Testis (tissue), 5 donors: ENCODE measurements at places on chromosomes 16 and 17. TPM values are rescaled to one million over a fixed set of nuclear protein-coding genes. Genes with fewer than 3 reads are reported as not detected.

The TP53TG3 gene
- polyA plus RNA-seq: 13.5 TPM

The REXO5 gene
- 991 TPM for polyA plus RNA-seq

DNA sequence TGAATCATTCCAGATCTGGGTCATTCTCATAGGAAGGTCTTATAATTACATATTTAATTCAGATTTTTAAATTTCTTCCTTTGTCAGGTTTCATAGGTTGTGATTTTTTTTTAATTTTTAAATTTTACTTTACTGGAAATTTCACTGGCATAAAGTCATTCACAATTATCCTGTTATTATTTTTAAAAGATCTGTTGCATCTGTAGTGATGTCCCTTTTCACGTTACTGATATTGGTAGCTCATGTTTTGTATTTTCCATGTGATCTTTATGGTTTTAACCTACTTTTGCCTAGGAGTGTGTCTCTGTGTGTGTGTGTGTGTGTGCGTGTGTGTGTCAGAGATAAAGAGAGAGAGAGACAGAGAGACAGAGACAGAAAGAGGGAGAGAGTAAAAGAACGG is 216.6 kb upstream of the KCNJ16 start:
- no peak overlapping the region for H3K4me3 ChIP-seq
- H3K4me1 ChIP-seq: no peaks in the 10 kb centered on the region
- DNase-seq: no peak
- no peaks in the 10 kb centered on the region for H3K27me3 ChIP-seq
- H3K36me3 ChIP-seq: no peaks in the 10 kb centered on the region
- H3K27ac ChIP-seq: no peak overlapping the region

DNA sequence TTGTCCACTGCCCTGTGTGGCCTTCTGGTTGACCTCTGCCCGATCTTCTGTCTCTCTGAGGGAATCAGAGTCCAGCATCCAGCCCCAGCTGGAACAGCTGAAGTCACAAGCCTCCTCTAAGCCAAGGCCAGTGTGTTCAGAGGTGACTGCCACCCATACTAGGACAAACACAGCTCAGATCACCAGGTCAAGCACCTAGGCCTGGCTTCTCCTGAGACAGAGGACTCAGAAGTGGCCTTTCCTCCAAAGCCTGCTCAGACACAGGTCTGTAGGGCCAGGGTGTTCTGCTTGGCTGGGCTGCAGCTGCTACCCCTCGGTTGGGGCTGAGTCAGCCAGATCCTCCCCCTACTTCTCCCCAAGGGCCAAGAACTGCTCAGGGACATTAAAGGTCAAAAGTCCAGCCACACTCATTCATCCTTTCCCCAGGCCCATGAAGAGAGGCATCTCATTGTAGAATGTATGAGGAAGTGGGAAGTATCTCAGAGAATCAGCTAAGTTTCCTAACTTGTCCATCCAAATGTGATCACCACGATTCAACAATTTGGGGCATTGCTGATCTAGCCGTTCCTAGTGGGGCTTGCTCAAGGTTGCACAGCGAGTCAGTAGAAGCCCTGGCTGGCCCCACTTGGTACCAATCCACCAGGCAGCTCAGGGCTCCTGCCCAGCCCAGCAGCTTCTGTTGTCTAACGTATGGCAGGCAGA is 7.6 kb downstream of the SLC46A1 start:
- H3K36me3 ChIP-seq: no peaks in the 10 kb centered on the region
- no peaks in the 10 kb centered on the region for H3K27me3 ChIP-seq
- no peak overlapping the region for H3K27ac ChIP-seq

GRCh38 chr17:39988206-39988810 is 7.7 kb downstream of the PSMD3 start:
- no peaks in the 10 kb centered on the region for H3K27me3 ChIP-seq
- peaks cover 5% of the 10 kb centered on the region for H3K36me3 ChIP-seq
- H3K4me1 ChIP-seq: no peaks in the 10 kb centered on the region
- DNase-seq: no peak
- no peak overlapping the region for H3K4me3 ChIP-seq

GRCh38 chr16:31706925-31707324 is 166.7 kb upstream of the ZNF267 start:
- H3K27me3 ChIP-seq: no peaks in the 10 kb centered on the region
- no peaks in the 10 kb centered on the region for H3K36me3 ChIP-seq
- no peak overlapping the region for H3K27ac ChIP-seq
- H3K4me1 ChIP-seq: no peaks in the 10 kb centered on the region
- DNase-seq: no peak
- no peak overlapping the region for H3K4me3 ChIP-seq

GRCh38 chr17:81735264-81736102 is 23.4 kb downstream of the SLC25A10 start:
- H3K36me3 ChIP-seq: no peaks in the 10 kb centered on the region
- H3K4me3 ChIP-seq: no peak overlapping the region
- DNase-seq: no peak
- no peak overlapping the region for H3K27ac ChIP-seq
- no peaks in the 10 kb centered on the region for H3K4me1 ChIP-seq

DNA sequence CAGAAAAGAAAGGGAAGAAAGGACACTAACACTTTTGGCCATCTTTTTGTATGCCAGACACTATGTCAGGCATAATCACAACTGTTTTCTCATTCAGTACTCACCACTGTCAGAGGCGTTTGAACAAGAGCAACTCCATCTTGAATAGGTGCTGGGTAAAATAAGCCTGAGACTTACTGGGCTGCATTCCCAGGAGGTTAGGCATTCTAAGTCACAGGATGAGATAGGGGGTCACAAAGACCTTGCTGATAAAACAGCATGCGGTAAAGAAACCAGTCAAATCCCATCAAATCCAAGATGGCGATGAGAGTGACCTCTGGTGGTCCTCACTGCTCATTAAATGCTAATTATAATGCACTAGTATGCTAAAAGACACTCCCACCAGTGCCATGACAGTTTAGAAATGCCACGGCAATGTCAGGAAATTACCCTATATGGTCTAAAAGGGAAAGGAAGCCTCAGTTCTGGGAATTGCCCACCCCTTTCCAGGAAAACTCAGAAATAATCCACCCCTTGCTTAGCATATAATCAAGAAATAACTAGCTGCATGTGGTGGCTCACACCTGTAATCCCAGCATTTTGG is 14.9 kb upstream of the LYRM9 start:
- H3K4me1 ChIP-seq: peaks cover 7% of the 10 kb centered on the region
- H3K36me3 ChIP-seq: no peaks in the 10 kb centered on the region
- no peak overlapping the region for H3K27ac ChIP-seq
- H3K27me3 ChIP-seq: no peaks in the 10 kb centered on the region
- no peak overlapping the region for H3K4me3 ChIP-seq

GRCh38 chr17:47957591-47958490 is at the start of gene PRR15L:
Gene PRR15L (minus strand): TSS chr17:47957883. CDS start chr17:47953234, 4,649 bp downstream.
- H3K4me3 ChIP-seq: no peak within 1 kb of the TSS
- no peak within 1 kb of the TSS for H3K27ac ChIP-seq
- no peaks in the 10 kb centered on the region for H3K27me3 ChIP-seq

The FOXL1 gene
- polyA plus RNA-seq: 1.4 TPM

The RAB34 gene
- polyA plus RNA-seq: 42.1 TPM

The LRRC37A2 gene
- polyA plus RNA-seq: 18.0 TPM

- no peaks in the 10 kb centered on the region for H3K36me3 ChIP-seq
- peaks cover 8% of the 10 kb centered on the region for H3K4me1 ChIP-seq
- no peak overlapping the region for H3K4me3 ChIP-seq
- no peak for DNase-seq
- H3K27me3 ChIP-seq: no peaks in the 10 kb centered on the region
Observed at GRCh38 chr16:23466162-23466885, 13.3 kb upstream of the COG7 start.

The SALL1 gene
- polyA plus RNA-seq: 4.0 TPM

DNA sequence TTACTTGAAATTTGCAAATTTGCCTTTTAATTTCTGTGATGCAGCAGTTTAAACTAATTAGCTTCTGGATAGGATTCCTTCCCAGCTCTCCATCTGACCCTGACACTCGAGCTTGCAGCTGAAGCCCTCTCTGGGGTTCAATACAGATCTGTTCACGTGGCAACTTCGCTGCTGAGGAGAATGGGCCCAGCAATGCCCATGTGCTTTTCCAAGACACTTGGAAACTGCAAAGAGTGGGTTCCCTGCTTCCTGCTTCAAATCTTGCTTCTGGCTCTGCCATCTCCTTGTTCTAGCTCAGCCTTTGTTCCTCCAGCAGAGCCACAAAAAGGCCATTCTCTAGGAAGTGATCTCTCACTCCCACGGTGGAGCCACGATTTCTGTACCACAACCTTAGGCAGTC is 50.0 kb upstream of the IRX6 start:
- no peaks in the 10 kb centered on the region for H3K36me3 ChIP-seq
- DNase-seq: no peak
- no peak overlapping the region for H3K4me3 ChIP-seq
- no peaks in the 10 kb centered on the region for H3K27me3 ChIP-seq
- H3K27ac ChIP-seq: no peak overlapping the region

GRCh38 chr16:31382485-31383161 is 10.5 kb upstream of the ITGAD start:
- H3K4me1 ChIP-seq: no peaks in the 10 kb centered on the region
- H3K4me3 ChIP-seq: no peak overlapping the region
- DNase-seq: peak; percentile 80
- no peaks in the 10 kb centered on the region for H3K27me3 ChIP-seq

The RPGRIP1L gene
- 23.0 TPM for polyA plus RNA-seq

DNA sequence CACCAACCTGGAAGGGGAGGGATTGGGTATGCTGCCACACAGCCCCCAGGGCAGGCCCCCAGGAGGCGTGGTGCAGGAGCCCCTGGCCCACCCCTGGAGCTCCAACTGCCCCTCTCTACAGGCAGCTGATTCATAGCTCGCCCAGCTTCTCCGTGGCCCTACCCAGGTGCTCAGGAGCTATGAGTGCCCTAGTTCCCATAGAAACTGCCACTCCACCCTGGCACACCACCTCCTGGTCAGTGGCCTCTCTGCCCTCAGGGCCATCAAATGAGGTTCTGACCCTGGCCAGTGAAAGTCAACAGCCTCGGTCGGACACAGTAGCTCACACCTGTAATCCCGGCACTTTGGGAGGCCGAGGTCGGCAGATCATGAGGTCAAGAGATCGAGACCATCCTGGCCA is 18.0 kb downstream of the CNGB1 start:
- H3K4me1 ChIP-seq: peaks cover 7% of the 10 kb centered on the region
- H3K4me3 ChIP-seq: no peak overlapping the region
- H3K36me3 ChIP-seq: no peaks in the 10 kb centered on the region
- no peaks in the 10 kb centered on the region for H3K27me3 ChIP-seq

DNA sequence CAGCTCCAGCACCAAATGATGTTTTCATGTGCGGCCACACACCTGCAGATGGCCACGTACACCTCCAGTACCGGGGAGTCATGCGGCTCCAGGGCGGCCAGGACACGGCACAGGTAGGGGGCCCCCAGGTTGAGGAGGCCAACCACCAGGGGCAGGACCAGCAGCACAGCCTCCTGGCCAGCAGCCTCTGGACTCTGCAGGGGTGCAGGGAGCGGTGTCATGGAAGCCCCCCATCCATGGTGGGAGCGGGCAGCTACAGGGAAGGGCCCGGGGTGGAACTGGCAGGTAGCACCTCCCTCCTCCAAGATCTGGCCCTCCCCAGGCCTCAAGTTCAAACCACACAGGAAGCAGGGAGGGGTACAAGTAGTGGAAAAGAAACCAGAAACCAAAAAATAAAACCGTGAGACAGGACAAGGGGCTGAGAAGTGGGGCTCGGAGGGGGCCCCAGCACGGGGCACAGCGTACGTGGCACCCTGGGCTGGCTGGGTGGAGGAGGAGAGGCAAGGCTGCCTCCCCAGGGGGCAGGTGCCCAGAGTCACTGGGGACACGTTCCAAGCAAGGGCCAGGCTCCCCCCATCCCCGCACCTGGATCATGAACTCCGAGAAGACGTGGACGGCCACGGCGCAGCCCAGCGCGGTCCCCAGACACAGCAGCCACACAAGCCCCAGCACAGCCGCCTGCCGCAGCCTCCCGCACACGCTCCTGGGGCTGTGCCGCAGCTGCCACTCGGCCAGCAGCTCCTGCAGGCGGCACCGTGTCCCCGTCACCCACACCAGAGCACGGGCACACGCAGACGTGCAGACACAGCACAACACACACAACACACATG is 7.4 kb downstream of the TMC6 start:
- no peaks in the 10 kb centered on the region for H3K4me1 ChIP-seq
- no peaks in the 10 kb centered on the region for H3K36me3 ChIP-seq
- H3K27me3 ChIP-seq: no peaks in the 10 kb centered on the region
- H3K4me3 ChIP-seq: no peak overlapping the region

DNA sequence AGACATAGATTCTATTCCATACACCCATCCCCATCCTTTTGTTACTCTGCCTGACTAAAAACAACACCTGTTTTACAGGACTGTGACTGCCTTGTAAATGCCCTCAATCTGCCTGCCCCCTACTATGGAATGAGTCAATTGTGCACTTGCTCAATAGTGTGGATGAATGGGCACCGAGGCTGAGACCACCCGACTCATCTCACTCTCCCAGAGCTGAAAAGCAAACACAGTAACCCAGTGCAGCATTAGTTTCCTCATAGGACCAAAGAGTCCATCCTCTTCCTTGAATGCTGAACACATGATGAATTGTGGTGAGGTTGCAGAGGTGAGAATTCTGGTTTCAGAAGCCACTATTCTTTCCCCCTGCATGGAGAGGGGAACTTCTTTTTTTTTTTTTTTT is 233.7 kb downstream of the ZFHX3 start:
- H3K27ac ChIP-seq: no peak overlapping the region
- no peaks in the 10 kb centered on the region for H3K27me3 ChIP-seq
- DNase-seq: no peak
- no peak overlapping the region for H3K4me3 ChIP-seq

GRCh38 chr17:58786586-58787295 is 31.1 kb downstream of the PPM1E start:
- H3K4me3 ChIP-seq: no peak overlapping the region
- H3K27ac ChIP-seq: no peak overlapping the region
- H3K4me1 ChIP-seq: no peaks in the 10 kb centered on the region
- no peak for DNase-seq
- no peaks in the 10 kb centered on the region for H3K36me3 ChIP-seq
- no peaks in the 10 kb centered on the region for H3K27me3 ChIP-seq
